Natural killer cell (primary cell): ENCODE measurements at places on chromosomes 2 and 18.

DNA sequence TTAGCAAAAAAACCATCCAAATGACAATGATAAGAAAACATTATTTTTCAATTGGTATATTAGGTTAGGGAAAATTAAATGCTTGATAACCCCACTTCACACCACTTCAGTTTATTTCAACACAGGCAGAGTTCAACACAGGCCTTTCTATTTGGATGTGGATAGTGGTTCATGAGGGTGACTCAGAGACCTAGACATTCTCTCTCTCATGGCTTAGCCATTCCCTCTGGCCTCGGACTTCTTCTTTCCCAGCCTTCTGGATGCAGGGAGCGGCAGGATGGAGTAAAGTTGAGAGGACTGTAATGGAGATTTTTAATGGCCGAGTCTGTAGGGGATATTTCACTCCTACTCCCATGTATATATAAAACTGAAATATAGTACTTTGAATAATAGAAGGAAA is 109.7 kb downstream of the CTNNA2 start:
- H3K4me3 ChIP-seq = no peak overlapping the region
- no peak for DNase-seq
- no peaks in the 10 kb centered on the region for H3K36me3 ChIP-seq
- H3K4me1 ChIP-seq = no peaks in the 10 kb centered on the region
- no peaks in the 10 kb centered on the region for H3K27me3 ChIP-seq

GRCh38 chr2:191245046-191245868 is at the start of gene MYO1B:
MYO1B (plus strand) TSS chr2:191245404; CDS start chr2:191276896, 31,492 bp downstream.
- H3K27me3 ChIP-seq = peaks cover 16% of the 10 kb centered on the region
- H3K36me3 ChIP-seq = no peaks in the 10 kb centered on the region
- no peak within 1 kb of the TSS for H3K27ac ChIP-seq
- H3K4me3 ChIP-seq = peak within 1 kb of the TSS; percentile 33
- peaks cover 3% of the 10 kb centered on the region for H3K4me1 ChIP-seq
- DNase-seq = peak; percentile 34

DNA sequence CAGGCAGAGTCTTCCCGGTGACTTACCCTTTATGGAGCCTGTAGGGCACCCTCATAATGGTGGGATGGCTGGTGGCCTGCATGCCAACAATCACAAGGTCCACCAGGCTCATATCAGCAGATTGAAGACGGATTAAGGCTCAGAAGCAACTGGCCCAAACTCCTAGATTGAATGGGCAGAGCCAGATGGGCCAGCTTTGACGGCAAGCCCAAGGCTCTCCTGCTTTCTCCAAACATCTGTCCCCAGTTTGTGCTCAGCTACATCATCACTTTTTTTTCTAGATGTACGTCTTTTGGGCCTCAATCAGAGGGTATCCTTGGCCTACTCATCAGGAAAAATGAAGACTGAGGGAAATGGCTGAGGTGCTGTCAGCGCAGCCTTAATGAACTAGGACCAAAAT is 114.6 kb downstream of the VIT start:
- no peak for DNase-seq
- peaks cover 4% of the 10 kb centered on the region for H3K4me1 ChIP-seq

GRCh38 chr2:118169359-118170005 is 81.2 kb downstream of the INSIG2 start:
- DNase-seq = peak; percentile 38
- H3K36me3 ChIP-seq = no peaks in the 10 kb centered on the region
- peaks cover 9% of the 10 kb centered on the region for H3K4me1 ChIP-seq
- no peak overlapping the region for H3K4me3 ChIP-seq
- H3K27me3 ChIP-seq = no peaks in the 10 kb centered on the region

DNA sequence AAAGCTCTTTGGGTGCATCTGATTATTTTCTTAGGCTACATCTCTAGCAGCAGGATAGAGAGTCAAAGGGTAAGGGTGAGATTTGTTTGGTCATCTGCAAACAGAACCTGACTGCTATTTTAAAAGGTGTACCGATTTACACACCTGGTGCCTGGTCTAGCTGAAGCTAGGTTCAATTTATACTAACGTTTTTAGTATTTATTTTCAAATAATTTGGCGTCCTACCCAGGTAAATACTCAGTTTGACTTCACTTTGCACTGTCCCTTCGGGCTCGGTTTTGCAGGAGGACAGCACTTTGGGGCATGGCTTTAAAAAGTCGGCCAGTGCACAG is 683 bp downstream of the PTRHD1 start:
- H3K4me3 ChIP-seq = peak overlapping the region; percentile 78
- no peaks in the 10 kb centered on the region for H3K27me3 ChIP-seq
- peaks cover 7% of the 10 kb centered on the region for H3K4me1 ChIP-seq
- H3K27ac ChIP-seq = peak overlapping the region; percentile 91
- H3K36me3 ChIP-seq = no peaks in the 10 kb centered on the region

- no peak for DNase-seq
- H3K27me3 ChIP-seq = no peaks in the 10 kb centered on the region
- H3K4me3 ChIP-seq = no peak overlapping the region
- no peak overlapping the region for H3K27ac ChIP-seq
- no peaks in the 10 kb centered on the region for H3K36me3 ChIP-seq
- H3K4me1 ChIP-seq = peaks cover 12% of the 10 kb centered on the region
Measured at GRCh38 chr2:68222287-68222686, 30.0 kb downstream of the PPP3R1 start.

DNA sequence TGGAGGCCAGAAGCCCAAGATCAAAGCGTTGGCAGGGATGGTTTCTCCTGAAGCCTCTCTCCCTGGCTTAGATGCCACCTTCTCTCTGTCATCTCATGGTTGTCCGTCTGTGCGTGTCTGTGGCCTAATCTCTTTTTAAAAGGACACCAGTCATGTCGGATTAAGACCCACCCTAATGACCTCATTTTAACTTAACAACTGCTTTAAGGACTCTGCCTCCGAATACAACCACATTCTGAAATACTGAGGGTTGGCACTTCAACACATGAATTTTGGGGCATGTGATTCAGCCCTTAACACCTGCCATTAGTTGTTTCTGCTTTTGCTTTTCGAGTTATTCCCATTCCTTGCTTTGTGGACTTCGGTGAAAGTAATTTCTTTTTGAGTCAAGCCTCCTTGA is 97.8 kb upstream of the SMIM21 start:
- no peak overlapping the region for H3K27ac ChIP-seq
- no peaks in the 10 kb centered on the region for H3K4me1 ChIP-seq
- H3K36me3 ChIP-seq = no peaks in the 10 kb centered on the region
- no peak for DNase-seq
- H3K4me3 ChIP-seq = no peak overlapping the region

DNA sequence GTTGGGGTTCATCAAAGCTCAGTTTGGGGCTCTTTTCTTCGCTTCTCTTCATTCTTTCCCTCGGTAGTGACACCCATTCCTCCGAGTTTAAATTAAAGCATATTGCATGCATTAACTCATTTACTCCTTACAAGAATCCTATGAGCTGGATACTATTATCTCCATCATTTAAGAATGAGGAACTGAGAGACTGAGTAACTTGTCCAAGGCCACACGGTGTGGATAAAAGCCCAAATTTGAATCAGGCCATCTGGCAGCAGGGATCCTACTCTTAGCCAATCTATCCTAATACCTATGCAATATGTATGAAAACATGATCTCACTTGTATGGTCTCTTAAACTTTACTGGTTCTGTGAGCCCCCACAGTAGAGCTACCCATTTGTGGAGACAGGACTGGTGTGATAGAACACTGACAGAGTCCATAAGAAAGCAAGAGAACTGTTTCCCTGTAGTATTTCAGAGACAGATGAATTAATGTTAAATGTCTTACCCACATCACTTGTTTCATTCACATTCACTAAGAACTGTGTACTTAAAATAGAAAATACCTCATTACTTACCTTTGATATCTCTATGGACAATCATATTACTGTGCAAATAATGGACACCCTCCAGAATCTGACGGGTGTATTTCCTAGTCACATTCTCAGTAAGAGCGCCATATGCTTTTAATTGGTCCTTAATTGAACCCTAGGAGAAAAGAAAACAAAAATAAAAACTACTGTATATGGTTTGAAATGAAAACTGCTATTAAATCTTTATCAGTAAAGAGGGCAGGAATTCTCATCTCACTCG is 20.4 kb upstream of the ERCC3 start:
- no peaks in the 10 kb centered on the region for H3K27me3 ChIP-seq
- H3K4me3 ChIP-seq = no peak overlapping the region
- H3K4me1 ChIP-seq = no peaks in the 10 kb centered on the region

- H3K4me1 ChIP-seq = no peaks in the 10 kb centered on the region
- no peak overlapping the region for H3K27ac ChIP-seq
- H3K4me3 ChIP-seq = no peak overlapping the region
Measured at GRCh38 chr2:9097239-9097638, 93.8 kb upstream of the MBOAT2 start.

DNA sequence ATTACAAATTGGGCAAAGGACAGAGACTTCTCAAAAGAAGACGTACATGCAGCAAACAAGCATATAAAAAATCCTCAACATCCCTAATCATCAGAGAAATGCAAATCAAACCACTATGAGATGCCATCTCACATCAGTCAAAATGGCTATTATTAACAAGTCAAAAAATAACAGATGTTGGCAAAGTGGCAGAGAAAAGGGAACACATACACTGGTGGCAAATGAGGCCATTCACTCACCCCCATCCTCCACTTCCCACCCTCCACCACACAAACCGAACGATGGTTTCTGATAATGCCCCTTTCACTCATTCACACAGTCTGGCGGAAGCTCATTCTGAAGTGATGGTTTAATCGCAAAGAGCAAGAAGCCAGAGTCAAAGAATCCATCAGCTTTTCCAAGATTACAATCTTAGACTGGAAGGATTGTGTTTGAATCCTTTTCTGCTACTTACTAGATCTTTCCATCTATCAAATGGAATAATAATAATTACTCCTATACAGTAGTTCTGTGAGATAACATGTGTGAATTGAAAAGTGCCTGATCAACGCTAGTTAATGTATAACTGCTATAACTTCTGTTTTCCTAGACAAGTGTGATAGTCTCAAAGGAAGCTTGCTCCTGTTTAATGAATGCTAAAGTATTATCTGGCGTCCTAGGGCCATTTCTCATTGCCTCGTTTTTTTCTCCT is 16.9 kb upstream of the CD28 start:
- H3K27ac ChIP-seq = no peak overlapping the region
- H3K36me3 ChIP-seq = no peaks in the 10 kb centered on the region
- H3K4me1 ChIP-seq = peaks cover 15% of the 10 kb centered on the region

GRCh38 chr2:42901076-42901640 is 108.8 kb upstream of the HAAO start:
- H3K27me3 ChIP-seq = no peaks in the 10 kb centered on the region
- DNase-seq = no peak
- no peaks in the 10 kb centered on the region for H3K36me3 ChIP-seq

GRCh38 chr2:61549546-61549945 is 11.4 kb upstream of the XPO1 start:
- H3K27me3 ChIP-seq = no peaks in the 10 kb centered on the region
- H3K36me3 ChIP-seq = no peaks in the 10 kb centered on the region
- no peak overlapping the region for H3K4me3 ChIP-seq
- H3K27ac ChIP-seq = no peak overlapping the region
- no peak for DNase-seq
- H3K4me1 ChIP-seq = no peaks in the 10 kb centered on the region

- no peaks in the 10 kb centered on the region for H3K4me1 ChIP-seq
- H3K36me3 ChIP-seq = peaks cover 2% of the 10 kb centered on the region
- H3K27ac ChIP-seq = no peak overlapping the region
- no peak for DNase-seq
- no peaks in the 10 kb centered on the region for H3K27me3 ChIP-seq
Measured at GRCh38 chr18:23377669-23378301, 75.3 kb upstream of the RIOK3 start.

DNA sequence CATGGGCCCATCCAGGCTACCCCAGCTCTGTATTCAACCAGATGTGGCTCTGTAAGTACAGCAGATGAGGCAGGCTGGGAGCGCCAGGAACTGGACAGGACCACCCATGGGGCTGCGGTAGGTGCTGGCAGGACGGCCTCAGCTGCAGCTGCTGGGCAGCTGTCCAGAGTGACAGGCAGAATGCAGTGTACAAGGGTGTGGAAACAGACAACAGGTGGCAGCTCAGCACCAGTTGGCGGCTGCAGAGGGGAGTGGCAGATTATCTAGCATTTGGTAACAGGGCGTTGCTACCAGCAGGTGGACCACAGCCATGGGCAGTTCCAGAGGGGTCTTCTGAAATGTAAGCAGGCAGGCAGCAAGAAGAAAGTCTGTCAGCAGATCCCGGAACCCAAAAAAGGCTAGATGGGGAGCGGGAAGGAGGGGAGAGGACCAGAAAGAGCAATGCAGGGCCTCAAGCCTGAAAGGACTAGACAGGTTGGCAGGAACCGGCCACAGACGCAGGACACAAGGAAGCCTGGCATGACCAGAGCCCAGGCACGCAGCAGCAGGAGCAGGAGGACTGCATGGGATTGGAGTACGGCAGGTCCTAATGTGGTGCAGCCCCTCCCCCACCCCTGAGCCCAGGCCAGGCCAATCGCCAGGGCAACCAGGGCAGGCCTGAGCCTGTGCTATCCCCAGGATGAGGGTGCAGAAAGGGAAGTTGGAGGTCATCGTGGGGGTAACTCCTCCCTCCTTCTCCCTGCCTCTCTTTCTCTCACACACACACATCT is 24.7 kb downstream of the PKDCC start:
- no peaks in the 10 kb centered on the region for H3K36me3 ChIP-seq
- no peak overlapping the region for H3K4me3 ChIP-seq
- no peaks in the 10 kb centered on the region for H3K4me1 ChIP-seq
- no peak overlapping the region for H3K27ac ChIP-seq
- H3K27me3 ChIP-seq = no peaks in the 10 kb centered on the region

DNA sequence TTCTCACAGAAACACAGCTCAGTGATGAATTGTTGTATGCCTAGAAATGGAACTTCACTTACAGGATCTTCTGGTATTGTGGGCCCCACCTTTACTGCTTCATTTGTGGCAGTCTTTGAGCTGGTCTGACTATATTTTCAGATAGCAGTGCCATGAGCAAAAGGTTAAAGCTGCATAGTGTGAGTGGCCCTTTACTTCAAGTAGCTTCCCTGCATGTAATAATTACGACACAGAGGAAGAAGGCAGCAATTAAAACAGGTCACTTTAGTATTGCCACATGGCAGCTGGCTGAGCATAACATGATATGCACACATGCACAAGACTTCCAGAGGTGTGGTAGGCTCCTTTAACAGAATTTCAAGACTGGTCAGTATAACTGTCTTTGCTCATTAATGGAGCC is 426.3 kb upstream of the ZEB2 start:
- H3K36me3 ChIP-seq = no peaks in the 10 kb centered on the region
- DNase-seq = no peak
- no peak overlapping the region for H3K27ac ChIP-seq
- no peak overlapping the region for H3K4me3 ChIP-seq
